Omental fat pad (tissue), 4 donors: ENCODE measurements at places on chromosomes 6 and 20.

- DNase-seq, result no peak
Measured at GRCh38 chr6:43890197-43891062, 120.4 kb downstream of the VEGFA start.

GRCh38 chr6:298233-299103 lies 6.2 kb downstream of the DUSP22 start:
- DNase-seq, result no peak

GRCh38 chr20:4415281-4415680 lies 306.4 kb upstream of the PRND start:
- DNase-seq, result no peak

GRCh38 chr6:33607784-33608161 lies 13.3 kb upstream of the ITPR3 start:
- DNase-seq, result no peak

- no peak for DNase-seq
Measured at GRCh38 chr6:36333931-36334725, 2.6 kb downstream of the BNIP5 start.

DNA sequence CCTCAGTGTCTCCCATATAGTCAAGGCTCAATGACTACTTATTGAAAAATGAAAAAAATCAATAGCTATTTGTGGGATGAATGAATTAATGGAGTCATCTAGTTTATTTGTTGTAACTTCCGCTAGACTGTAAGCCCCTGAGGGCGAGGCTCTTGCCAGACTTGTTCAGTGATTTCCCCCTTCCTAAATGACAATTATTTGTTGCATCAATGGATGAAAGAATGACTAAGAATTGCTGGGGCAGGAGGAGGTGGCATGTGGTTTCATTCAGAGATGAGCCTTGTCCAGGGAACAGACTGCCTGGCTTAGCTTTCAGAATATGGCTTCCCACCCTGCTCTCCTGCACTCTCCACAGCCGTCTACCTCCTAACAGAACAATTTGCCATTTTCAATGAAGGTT lies 1.1 kb upstream of the PRELID3B start:
- no peak for DNase-seq

DNA sequence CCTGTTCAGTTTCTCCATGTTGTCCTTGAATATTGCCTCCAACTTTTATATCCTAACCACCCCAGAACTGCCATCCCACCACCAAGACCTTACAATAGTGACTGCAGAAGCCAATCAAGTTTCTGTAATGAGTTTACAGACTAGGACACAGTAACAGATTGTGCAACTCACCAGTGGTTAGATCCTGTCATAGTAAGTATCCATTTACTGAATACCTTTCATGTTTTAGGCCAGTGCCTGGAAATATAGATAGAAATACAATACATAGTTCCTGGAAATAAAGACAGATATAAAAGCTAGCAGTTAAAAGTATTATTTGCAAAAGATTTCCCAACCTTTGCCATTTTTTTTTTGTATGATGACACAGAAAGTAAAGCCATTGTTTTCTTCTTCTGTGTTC lies 471.8 kb upstream of the BTBD3 start:
- DNase-seq, result no peak

GRCh38 chr6:152404086-152404857 lies 232.9 kb downstream of the SYNE1 start:
- DNase-seq, result no peak

GRCh38 chr20:910132-910869 lies 5.8 kb downstream of the ANGPT4 start:
- no peak for DNase-seq

DNA sequence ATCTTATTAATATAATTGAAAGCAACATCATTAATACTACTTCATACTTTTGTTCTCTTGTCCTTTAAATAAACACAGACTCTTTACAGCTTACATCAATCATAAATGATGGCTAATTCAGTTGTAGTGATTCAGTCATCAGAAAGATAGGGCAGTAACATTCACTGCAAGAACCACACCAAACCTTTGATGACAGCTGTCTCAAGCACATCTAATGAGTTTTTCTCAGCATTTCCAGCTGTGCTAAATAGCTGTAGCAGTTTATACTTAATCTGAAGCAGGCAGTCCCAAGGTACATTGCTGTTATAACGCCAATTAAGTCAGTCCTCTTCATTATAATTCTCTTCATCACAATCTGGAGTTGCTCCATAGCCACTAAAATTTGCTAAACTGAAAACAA lies 45.7 kb downstream of the PREP start:
- no peak for DNase-seq

DNA sequence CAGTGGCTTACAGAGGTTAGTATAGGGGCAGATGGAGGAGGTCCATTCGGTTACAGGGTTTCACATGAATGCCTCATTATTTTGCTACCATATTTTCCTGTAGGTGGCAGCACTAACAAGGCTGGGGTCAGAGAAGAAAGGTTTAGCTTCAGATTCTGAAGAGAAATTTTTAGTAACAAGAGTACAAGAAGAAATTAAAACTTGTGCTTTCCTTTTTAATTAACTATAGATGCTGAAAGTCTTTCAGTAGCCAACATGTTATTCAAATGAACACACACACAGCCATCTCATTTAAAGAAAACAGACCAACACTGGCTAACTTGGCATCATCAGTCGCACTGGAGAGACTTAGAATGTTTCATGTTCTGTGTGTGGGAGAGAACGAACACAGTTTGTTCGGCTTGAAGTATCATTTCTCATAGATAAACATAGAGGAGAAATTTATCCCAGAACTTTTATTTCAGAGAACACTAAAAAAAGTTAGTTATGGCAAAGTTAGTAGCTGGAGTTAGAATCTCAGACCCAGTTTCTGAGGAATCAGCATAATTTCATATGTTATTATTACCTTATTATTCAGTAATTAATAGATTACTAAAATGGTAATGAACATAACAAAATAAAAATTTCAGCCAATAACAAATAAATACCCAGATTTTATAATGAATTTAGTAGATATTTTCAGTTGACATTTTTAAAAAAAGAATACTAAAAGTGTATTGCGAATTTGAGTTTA lies 314.0 kb upstream of the RSPO3 start:
- DNase-seq, result no peak

GRCh38 chr6:142906945-142907470 lies 38.0 kb downstream of the HIVEP2 start:
- DNase-seq, result no peak

DNA sequence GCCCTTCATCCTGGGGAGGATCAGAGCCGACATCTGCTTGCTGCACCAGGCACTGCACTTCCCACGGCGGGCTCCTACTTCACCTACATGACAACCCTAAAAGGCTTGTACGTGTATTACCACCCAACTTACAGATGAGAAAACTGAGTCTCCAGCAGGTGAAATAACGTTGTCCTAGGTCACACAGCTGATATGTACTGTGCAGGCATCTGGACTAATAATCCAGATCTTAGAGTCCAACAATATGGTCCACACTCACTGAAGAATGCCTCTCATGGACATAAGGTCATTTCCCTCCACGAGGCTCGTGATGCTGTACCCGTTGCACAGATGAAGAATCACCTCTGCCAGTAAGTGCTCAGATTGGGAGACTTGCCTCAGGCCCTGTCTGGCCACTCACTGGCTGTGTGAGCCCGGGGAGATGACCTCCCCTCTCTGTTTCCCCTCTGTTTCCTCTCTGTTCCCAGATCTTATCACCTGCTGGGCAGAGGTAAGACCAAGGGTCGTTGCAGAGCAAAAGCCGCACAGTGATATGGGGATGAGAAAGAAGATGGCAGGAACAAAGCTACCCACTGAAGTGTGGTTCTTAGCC lies 32.1 kb downstream of the TGM2 start:
- no peak for DNase-seq

DNA sequence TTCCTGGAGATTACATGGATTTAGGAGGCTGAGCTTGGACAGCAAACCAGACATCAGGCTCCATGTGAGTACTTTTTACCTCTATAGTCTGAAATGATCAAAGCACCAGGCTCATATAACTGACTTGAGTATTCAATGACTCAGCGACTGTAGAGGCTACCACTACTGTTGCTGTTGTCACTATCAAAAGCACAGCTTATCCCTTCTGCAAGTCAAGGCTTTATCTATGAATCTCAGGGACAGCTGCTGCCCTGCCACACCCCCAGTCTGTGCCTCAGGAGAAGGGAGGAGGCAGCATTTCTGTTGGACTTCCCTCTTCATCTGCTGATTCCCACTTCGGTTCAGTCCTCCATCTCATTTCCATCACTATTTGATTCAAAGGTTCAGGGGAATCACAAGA lies 80.5 kb upstream of the CNR1 start:
- DNase-seq, result no peak

GRCh38 chr20:14801591-14802325 lies 464.3 kb upstream of the FLRT3 start:
- no peak for DNase-seq

DNA sequence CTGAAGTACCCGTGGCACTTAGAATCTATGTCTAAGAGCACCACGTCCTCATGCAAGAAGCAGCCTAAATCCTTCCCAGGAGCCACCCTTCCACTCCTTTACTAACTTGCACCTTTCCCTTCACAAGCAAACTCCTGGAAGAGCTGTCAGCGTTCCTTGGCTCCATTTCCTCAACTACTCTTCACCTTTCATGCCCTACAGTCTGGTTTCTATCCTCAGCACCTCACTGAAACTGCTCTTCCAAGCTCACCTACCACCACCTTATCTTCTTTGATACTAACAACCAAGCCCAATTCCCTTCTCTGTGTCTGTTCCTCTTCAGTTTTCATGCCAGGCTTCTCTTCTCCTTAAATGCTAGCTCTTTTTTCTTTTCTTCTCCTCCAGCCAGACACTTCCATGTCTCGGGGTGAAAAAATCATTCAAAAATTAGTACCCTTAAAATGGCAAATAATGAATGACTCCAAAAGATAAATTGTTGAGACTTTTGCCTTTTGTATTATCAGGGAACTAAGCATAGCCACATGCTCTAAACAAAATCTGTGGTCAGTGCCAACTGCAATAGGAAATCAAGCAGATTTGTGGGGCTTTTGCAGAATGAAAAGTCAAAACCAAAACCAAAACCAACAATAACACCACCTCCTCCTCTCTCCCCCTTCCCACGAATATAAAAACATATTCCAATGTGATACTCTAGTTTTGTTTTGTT lies 149.6 kb upstream of the KCNK16 start:
- no peak for DNase-seq

GRCh38 chr6:109772883-109773431 lies 81.9 kb downstream of the FIG4 start:
- DNase-seq, result no peak

DNA sequence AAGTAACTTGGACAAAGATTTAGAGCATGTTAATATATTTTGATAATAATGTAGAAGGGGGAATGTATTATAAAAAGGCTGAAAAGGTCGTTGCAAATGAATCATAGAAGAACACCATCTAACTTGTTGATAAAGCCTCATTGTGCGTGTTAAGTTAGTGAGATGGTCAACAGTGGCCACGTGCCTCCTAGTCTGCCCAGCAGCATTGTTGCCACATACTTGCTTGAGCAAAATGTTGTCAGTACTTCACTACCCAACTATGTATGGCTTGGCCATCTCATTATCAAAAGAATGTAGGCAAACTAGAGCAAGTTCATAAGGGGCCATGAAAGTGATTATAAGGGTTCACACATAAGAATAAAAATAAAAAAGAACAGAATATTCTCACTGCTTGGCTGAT lies 84.6 kb downstream of the PHACTR1 start:
- DNase-seq, result no peak

GRCh38 chr20:33007376-33008335 lies at the start of gene BPIFB2:
TSS of gene BPIFB2 (plus strand) at chr20:33007704. CDS start at chr20:33008575, 871 bp downstream.
- DNase-seq, result no peak

DNA sequence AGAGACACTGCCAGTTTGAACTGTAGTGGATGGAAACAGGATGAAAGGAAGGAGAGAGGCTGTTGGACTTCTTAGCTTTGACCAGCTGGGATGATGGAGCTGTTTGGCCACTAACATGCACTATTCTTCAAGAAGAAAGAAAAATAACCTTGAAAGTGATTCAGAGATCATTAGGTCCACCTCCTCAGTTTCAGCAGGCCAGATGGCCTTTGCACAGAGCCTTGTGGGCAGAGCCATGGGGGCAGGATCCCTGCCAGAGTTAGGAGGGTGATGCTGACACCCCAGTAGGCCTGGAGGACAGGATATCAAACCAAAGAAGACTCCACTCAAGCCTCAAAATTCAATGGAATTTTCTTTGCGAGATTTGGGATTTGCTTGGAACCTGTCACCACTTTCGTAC lies 74.5 kb upstream of the TMEM181 start:
- no peak for DNase-seq

DNA sequence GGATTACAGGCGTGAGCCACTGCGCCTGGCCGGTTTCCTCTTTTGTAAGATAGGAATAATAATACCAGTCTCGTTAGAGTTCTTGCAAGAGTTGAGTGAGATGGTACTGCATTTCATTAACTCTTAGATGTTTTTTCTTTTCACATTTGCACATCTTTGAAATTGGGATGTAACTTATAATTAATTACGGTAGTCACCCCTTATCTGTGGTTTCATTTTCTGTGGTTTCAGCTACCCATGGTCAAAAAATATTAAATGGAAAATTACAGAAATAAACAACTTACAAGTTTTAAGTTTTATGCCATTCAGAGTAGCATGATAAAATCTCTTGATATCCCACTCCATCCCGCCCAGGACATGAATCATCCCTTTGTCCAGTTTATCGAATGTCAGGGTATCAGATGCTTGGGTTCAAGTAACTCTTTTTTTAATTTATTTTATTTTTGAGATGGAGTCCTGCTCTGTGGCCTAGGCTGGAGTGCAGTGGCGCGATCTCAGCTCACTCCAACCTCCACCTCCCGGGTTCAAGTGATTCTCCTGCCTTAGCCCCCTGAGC lies 15.4 kb downstream of the PTK7 start:
- DNase-seq, result no peak

- DNase-seq, result no peak
Measured at GRCh38 chr6:159039885-159040258, 4.9 kb downstream of the TAGAP start.

DNA sequence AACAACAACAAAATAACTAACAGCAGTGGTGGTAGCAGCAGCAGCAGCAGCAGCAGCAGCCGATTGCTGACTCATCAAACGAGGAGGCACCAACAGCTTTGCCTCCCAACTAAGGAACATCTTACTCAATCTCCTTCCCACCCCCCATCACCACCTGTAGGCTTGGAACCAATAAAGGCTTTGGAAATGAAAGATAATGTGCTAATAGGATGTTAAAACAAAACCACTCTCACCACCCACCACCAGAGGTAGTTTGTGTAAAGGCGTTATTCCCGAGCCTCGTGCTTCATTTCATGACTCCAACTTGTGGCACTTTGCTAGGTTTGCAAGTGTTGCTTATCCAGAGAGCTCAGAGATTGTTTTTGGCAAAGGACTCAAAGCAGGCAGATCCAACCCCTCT lies 346.5 kb downstream of the CD83 start:
- DNase-seq, result no peak

GRCh38 chr6:31246051-31246521 lies 25.8 kb downstream of the HLA-C start:
- DNase-seq, result no peak
